ENCODE measurements at places on chromosomes 4 and X. TPM values are rescaled to one million over a fixed set of nuclear protein-coding genes. Genes with fewer than 3 reads are reported as not detected.

DNA sequence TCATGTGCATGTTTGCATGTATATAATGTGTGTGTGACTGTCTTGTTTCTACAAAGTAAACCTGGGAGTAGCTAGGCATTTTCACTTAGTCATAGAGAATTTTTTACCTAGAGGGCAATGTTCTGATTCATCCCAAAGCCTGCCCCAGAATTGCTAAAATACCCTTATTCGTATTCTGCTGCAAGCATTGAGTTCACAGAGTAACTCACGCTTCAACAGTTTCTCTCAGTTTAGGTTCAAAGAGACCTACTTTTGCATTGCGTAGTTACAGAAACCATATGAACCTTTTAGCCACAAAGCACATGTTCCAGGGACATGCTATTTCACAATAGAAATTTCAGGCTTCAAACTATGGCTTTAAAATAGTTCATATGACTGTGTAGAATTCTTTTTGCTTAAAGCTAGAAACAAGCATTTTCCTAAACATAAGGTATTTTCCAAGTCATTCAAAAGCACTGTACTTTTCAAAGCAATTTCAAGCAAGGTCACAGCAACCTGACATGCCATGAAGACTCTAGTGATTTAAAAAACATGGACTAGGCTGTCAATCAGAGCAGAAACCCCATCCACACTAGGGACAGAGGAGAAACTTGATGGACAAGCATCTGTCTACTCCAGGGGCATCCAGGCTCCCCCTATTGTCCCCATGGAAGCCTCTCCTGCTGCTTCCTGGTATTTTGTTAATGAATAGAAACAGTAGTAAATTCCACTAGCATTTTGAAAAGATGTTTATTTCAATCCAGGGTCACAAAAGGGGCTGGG, 81.5 kb upstream of the MAPK10 start:
- no peak overlapping the region for H3K27ac ChIP-seq
- DNase-seq = no peak
- H3K4me3 ChIP-seq = no peak overlapping the region
- H3K4me1 ChIP-seq = no peaks in the 10 kb centered on the region

The PPP4R3C gene
- not detected for total RNA-seq

- no peaks in the 10 kb centered on the region for H3K4me1 ChIP-seq
- no peaks in the 10 kb centered on the region for H3K36me3 ChIP-seq
- H3K27ac ChIP-seq = no peak overlapping the region
- H3K4me3 ChIP-seq = no peak overlapping the region
- peaks cover 16% of the 10 kb centered on the region for H3K27me3 ChIP-seq
Measured at GRCh38 chrX:646796-647195, 16.2 kb downstream of the SHOX start.

DNA sequence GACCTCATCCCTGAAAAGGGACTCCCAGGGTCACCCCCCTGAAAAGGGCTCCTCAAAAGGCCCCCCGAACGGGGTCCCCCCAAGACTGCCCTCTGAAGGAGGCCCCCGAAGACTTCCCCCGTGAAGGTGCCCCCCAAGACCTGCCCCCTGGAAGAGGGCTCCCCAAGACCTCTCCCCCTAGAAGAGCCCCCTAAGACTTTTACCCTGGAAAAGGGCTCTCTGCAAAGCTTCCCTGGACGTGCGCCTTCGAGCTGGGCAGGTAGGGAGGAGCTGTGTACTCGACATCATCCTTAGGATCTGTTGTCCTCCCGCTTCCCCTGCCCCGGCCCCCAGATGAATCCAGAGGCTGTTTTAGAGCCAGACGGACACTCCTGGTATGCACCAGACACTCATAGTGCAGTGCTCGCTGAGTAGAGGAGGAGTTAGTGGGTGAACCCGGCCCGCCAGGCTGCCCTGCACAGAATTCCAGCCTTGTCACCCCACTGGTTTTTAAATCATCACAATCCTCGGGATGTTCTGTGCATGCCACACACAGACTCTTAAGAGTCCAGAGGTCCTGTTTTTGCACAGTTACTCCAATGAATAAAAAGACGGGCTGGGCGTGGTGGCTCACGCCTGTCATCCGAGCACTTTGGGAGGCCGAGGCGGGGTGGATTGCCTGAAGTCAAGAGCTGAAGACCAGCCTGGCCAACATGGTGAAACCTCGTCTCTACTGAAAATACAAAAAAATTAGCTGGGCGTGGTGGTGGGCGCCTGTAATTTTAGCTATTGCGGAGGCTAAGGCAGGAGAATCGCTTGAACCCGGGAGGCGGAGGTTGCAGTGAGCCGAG, 5.7 kb upstream of the SLC25A6 start:
- no peak overlapping the region for H3K4me3 ChIP-seq
- peaks cover 20% of the 10 kb centered on the region for H3K4me1 ChIP-seq
- H3K27ac ChIP-seq = no peak overlapping the region
- no peaks in the 10 kb centered on the region for H3K27me3 ChIP-seq
- peaks cover 18% of the 10 kb centered on the region for H3K36me3 ChIP-seq
- peak; percentile 19 for DNase-seq

- no peak for DNase-seq
- H3K27me3 ChIP-seq = peaks cover 3% of the 10 kb centered on the region
- no peak overlapping the region for H3K27ac ChIP-seq
- H3K36me3 ChIP-seq = no peaks in the 10 kb centered on the region
- no peak overlapping the region for H3K4me3 ChIP-seq
- H3K4me1 ChIP-seq = peaks cover 4% of the 10 kb centered on the region
Measured at GRCh38 chrX:149469406-149469805, 35.7 kb downstream of the IDS start.

The ALB gene
- not detected for total RNA-seq

The SPACA5B gene
- not detected for total RNA-seq

The PAPSS1 gene
- total RNA-seq = 20.3 TPM

All from activated naive CD8-positive, alpha-beta T cell treated with anti-CD3 and anti-CD28 coated beads, Interleukin-2, amount 10 ng/mL, durations not matched to agents 7 days and 5 days (primary cell).